ENCODE measurements at places on chromosomes 5 and 9.

- DNase-seq = no peak
These were observed 31.6 kb upstream of the F2RL1 start for GRCh38 chr5:76787237-76787636.

- DNase-seq = no peak
These were observed 2.0 kb downstream of the ADCY2 start for GRCh38 chr5:7397937-7398336.

DNA sequence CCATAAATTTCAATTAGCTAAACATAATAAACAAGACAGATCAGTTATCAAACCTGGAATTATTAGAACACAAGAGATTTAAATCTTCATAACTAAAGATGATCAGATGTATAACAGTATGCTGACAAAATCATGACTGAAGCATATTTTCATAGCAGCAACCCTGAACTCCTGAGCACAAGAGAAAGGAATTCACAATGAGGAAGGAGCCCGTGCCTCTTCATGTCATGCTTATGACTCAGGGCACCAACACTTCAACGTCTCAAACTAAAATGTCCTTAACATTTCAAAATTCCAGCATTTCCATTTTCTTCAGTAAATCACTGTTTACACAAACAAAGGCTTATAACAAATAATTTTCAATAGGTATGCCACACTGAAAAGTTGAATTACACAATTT lies 6.7 kb downstream of the AP3B1 start:
- DNase-seq = peak; percentile 11

GRCh38 chr9:97704851-97705250 lies 7.7 kb upstream of the XPA start:
- no peak for DNase-seq

GRCh38 chr5:124790895-124791732 lies 44.7 kb upstream of the ZNF608 start:
- DNase-seq = peak; percentile 15

DNA sequence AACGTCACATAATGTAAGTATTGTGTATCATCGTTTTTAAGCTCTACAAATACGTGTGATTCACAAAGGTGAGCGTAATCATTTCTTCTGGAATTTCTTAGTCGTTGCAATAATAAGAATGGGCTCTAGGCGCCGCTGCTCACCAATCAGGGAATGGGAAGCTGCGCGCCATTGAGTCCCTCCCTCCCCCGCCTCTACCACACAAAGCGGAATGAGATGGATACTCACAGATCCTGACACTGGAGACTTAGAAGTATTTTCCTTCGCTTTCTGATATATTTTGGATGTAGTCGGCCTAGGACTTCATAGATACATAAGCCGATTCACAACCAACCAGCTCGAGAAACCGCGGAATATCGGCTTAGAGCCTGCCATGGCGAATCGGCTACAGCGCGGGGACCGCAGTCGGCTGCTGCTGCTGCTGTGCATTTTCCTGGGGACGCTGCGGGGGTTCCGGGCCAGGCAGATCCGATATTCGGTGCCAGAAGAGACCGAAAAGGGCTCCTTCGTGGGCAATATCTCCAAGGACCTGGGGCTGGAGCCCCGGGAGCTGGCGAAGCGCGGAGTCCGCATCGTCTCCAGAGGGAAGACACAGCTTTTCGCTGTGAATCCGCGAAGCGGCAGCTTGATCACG lies at the start of gene PCDHGA11:
TSS of gene PCDHGA11 (plus strand) at position 197 of the 634 bp plus-strand sequence. CDS start at position 374, 177 bp downstream.
- DNase-seq = peak; percentile 48

DNA sequence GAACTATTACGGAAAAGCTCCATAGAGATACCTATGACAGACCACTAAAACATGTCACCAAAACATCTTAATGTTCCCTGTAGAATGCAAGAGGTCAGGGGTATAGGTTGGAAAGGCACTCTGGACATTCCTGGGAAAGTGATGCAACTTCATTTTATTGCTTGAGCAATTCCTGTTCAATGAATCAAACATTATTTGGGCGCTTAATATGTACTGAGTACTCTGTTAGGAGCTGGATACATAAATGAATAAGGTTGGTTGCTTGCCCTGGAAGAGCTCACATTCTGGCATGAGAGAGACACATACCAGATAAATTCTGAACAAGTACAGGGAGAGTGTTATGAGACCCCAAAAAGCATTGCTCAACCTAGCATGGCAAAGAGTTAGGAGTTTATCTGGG lies 408.9 kb upstream of the DMAC1 start:
- DNase-seq = no peak

- DNase-seq = no peak
These were observed 50.5 kb downstream of the HSD17B3 start for GRCh38 chr9:96251451-96251850.

DNA sequence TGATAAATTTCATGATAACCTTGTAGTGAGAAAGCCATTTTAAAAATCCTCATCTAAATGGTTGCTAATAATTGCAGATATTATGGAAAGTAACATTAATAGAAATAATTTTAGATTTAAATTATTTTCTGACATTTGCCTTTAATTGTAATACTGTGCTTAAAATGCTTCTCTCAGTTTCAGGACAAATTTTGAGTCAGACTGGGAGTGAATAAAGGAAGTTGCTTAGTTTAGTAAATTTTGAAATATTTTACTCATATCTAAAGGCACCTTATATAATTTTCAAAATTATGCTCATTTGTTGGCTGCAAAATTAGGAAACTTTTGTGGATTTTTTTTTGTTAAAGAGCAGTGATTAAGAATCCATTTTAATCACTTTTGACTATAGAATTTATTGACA lies 93.8 kb downstream of the CSNK1G3 start:
- DNase-seq = no peak

DNA sequence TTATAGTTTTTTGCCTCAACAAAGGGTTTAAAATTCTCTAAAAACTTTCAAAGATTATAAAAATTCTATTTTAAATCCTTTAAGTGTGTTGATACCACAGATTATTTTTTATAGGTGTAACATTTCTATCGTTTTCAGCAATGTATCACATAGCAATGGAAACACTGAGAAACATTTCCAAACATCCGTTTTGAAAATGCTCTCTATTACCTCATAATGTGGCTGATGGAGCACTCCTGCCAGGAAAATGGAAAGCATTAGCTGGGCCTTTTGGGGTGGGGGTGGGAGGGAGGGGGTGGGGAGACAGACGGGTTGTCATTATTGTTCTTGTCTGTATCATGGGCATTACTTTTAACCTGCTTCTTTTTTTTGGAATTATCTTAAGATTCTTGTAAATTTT lies 516.5 kb downstream of the ACTL7B start:
- no peak for DNase-seq

DNA sequence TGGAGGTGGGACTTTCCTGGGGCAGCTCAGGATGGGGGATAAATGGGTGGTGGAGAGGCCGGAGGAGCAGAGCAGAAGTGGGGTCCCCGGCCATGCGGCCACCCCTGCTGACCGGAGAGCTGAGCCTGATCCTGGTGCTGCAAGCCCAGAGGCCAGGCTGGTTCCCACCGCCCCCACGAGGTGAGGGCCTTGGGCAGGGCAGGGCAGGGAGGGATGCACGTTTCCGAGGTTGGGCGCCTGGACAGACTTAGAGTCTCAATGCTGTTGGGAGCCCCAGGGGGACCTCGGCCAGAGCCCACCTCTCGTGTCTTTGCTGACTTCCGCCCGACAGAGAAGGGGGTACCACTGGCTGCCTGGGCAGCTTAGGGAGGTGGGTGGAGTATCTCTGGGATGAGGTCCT lies 5.5 kb downstream of the OBP2A start:
- DNase-seq = no peak

- DNase-seq = no peak
These were observed 401.3 kb downstream of the MTRR start for GRCh38 chr5:8270246-8270645.

All from iPS-NIHi11 (cell line).